ENCODE measurements at places on chromosomes 16 and 17.

DNA sequence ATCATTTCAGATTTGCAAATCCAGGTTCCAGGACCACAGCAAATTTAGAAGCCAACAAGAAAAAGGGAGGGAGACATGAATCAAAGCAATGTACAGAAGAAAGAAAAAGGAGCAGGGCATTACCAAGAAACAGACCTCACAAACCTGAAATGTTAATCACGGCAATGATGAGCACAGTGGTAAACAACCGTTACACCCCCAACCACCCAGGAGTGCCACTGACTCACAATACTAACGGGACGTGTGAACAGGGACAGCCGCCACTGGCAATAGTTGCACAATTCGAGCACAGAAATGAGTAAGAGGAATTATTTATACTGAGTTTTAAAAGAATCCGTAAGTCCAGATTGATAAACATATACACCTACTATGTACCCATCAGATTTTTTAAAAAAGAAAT lies 13.8 kb downstream of the USP22 start:
- peak; percentile 60 for DNase-seq

DNA sequence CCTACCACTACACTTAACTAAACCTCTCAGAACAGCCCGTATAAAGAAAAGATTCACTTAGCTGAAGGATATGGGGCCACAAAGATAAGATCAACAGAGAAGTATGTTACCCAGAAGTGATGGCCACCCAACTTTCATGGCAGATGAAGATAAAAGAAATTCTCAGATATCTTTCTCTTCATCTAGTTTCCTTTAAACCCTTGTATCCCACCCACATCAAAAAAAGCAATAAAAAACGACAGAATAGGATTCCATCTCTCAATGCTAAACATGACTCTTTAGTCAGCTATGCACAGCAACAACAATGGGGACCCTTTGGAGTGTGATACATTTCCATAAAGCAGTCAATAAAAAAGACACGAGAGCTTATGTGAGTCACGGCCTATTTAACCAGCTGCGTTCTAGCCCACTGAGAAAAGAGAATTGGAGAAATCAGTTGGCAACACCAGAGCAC lies 86.6 kb downstream of the SNX11 start:
- no peak for DNase-seq

GRCh38 chr17:71379512-71379911 lies 741.3 kb upstream of the SOX9 start:
- DNase-seq, result no peak

DNA sequence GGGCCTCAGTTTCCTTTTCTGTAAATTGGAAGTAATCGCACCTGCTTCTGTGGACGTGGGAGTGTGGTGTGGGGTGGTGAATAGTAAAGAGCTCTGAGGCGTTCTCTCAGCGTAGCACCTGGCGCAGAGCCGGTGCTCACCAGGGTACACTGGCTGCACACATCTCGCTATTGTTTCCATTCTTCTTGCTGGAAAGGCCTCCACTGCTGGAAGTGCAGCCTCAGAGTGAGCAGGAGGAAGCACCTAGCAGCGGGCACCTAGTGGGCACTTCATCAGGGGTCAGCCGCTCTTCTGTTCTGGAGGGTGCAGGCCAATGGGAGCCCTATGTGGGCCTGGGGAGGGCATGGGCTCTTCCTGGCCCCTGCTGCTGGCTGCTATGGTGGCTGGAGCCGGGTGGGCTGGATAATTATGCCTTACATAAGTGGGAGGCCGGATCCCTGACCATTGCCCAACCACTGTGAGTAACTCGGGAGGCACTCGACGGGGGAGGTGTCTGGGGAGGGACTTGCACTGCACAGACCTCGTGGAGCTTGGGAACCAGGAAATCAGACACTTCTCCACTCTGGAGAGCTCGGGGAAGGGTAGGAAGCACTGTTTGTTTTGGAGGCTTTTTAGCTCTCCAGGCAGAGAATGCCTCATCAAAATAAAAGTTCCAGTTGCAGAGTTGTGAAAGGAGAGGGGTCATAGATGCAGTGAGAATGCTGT lies 1.7 kb downstream of the MAP2K3 start:
- DNase-seq, result peak; percentile 85

- peak; percentile 97 for DNase-seq
Measured at GRCh38 chr16:19936441-19936840, 51.8 kb upstream of the GPRC5B start.
